ENCODE measurements at places on chromosomes 6 and 20.

GRCh38 chr20:34848597-34848996, 23.1 kb upstream of the NCOA6 start:
- no peak for DNase-seq

- no peak for DNase-seq
These were observed 73.0 kb downstream of the UST start for GRCh38 chr6:148819852-148820251.

GRCh38 chr6:89410788-89411144, 1.3 kb downstream of the RRAGD start:
- no peak for DNase-seq

- no peak for DNase-seq
These were observed 381.6 kb downstream of the LAMA2 start for GRCh38 chr6:129264480-129265045.

GRCh38 chr6:75603106-75603420, 1.4 kb downstream of the SENP6 start:
- no peak for DNase-seq

DNA sequence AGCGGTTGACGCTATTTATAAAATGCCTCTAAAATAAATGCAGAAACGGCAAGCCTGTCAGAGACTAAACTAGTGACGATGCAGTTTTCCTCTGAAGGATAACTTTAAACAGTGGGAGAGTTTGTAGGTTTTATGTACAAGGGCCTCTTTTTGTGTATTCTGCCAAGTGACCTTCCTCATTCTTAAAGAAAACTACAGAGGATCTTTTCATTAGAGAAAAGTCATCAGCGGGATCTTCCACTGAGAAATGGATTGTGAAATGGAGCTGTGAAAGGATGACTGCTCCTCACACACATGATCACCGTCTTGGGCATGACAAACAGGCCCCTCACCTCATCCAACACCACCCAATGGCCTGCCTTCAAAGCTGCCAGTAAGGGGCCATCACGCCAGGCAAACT, 89.0 kb upstream of the LYRM2 start:
- DNase-seq = no peak

GRCh38 chr6:8017705-8018104, 46.5 kb downstream of the BLOC1S5 start:
- DNase-seq = no peak

DNA sequence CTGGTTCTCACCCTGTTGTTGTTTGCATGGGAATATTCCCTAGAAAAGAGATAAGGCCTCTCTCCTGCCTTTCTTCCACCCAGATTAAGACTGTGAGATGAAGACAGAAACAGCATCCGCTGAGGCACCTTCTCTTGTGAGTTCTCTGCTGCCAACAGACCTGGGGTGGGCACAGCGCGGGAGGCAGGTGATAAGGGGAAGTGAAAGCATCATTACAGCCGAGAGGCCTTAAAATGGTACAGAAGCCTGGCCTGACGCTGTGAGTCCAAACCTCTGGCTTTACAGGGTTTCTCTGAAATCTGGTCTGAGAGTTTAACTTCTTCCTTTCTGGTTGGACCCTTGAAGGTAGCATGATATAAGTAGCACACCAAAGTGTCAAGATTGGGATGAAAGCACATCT, 21.0 kb upstream of the IYD start:
- DNase-seq = no peak

- peak; percentile 23 for DNase-seq
These were observed 14.2 kb downstream of the FIG4 start for GRCh38 chr6:109705258-109705657.

- no peak for DNase-seq
These were observed 125.4 kb downstream of the OPRM1 start for GRCh38 chr6:154164397-154164796.

DNA sequence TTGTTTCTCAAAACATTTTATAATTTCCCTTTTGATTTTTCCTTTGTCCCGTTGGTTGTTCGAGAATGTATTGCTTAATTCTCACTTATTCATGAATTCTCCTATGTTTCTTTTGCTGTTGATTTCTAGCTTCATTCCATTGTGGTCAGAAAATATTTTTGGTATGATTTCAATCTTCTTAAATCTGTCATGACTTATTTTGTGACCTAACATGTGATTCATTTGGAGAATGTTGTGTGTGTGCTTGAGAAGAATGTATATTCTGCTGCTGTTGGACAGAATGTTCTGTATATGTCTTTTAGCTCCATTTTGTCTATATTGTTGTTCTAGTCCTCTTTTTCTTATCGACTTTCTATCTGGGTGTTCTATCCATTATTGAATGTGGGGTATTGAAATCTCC, 286.2 kb upstream of the RNF217 start:
- no peak for DNase-seq

DNA sequence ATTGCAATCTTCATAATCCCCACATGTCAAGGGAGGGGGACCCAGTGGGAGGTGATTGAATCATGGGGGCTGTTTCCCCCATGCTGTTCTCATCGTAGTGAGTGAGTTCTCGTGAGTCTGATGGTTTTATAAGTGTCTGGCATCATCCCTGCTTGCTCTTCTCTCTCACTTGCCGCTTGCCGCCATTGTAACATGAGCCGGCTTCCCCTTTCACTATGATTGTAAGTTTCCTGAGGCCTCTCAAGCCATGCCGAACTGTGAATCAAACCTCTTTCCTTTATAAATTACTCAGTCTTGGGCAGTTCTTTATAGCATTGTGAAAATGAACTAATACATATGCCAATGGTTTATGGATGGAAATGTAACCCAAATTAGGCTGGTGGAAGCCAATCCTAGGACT, 109.4 kb upstream of the AKAP12 start:
- DNase-seq = no peak

- no peak for DNase-seq
These were observed 71.6 kb downstream of the BANF2 start for GRCh38 chr20:17771206-17772004.

DNA sequence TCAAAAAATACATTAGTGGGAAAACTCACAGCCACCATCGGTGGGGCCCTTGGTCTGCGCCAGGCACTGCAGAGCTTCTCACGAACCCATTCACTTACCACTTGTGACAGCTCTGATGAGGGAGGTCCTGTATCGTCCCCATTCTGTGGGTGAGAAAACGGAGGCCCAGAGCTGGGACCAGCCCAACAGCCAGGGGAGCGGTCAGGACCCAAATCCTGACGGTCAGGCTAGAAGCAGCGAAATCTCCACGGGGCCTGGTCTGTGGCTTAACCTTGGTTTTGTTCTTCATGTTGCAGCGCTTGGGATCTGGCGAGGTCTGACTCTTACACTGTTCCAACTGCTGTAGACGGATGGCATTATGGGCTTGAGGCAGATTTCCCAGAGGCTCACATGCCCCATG, 7.7 kb upstream of the VSX1 start:
- DNase-seq = no peak

DNA sequence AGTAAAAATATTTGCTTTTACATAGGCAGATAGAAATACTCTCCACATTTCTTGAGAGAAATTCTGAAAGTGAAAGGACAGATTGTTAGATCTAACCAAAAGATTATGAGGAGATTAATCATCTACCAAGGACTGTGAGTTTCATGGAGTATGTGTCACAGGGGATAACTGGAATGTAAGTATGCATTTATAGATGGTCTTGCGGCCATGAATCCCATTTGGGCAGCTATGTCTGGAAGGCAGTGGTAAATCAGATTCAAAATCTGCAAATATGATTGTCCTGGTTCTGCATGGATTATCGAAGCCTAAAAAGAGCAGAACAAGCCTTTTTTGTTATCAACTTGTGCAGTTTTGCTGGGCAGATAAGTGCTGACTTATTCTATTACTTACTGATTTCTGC, 293.8 kb downstream of the RFPL4B start:
- no peak for DNase-seq

- no peak for DNase-seq
These were observed 290.0 kb downstream of the PTPRK start for GRCh38 chr6:128230267-128230989.

DNA sequence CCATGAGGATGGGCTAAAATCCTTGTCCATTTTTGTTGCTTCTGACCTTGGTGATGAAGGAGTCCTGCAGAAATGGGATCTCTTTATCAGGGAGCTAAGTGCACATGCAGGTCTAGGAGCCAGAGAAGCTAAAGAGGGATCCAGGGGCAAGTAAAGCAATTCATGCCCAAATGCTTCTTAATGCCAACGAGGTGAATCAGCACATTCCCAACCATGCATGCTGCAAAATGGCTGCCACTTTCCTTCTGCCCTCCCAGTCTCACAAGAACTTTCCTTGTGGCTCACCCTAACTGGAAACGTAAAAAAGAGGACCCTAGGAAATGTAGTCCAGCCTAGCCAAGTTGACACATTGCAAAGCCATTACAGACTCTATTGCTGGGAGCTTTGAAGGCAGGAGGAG, 298.4 kb downstream of the MAFB start:
- no peak for DNase-seq

- DNase-seq = peak; percentile 61
These were observed 580 bp downstream of the VEGFA start for GRCh38 chr6:43770372-43771209.

- no peak for DNase-seq
These were observed 27.0 kb upstream of the SLC22A2 start for GRCh38 chr6:160285541-160286105.

DNA sequence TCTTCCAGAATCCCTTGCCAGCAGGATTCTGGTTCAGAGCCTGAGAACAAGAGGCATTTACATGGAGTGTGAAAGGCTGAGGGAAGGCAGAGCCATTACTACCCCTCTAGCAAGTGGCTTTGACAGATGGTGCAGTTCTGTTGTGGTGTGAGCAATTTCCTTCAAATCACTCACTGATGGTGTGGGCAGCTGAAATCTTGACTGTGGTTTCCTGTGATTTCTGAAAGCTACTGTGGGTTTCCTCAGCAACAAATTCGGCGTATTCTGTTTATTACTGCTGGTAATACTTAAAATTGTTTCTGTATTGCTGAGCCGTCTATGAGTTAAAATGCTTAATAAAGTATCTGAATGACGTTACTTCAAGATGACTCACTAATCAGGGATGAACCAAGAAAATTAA, 181.5 kb upstream of the TCF21 start:
- DNase-seq = no peak

DNA sequence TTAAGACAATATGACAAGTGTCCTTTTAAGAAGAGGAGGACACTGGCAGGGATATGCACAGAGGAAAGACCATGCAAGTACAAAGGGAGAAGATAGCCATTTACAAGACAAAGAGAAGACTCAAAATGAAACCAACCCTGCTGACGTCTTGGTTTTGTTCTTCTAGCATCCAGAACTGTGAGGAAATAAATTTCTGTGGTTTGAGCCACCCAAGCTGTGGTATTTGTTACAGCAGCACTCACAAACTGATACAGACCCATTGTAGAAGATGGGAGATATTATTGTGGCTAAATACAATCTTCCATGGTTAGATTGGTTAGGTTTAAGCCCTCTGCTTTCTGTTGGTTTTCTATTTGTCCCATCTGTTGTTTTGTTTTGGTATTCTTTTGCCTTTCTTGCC, 88.6 kb upstream of the SLC35F1 start:
- DNase-seq = no peak

- no peak for DNase-seq
These were observed 113.9 kb upstream of the ZNF217 start for GRCh38 chr20:53707371-53708055.

DNA sequence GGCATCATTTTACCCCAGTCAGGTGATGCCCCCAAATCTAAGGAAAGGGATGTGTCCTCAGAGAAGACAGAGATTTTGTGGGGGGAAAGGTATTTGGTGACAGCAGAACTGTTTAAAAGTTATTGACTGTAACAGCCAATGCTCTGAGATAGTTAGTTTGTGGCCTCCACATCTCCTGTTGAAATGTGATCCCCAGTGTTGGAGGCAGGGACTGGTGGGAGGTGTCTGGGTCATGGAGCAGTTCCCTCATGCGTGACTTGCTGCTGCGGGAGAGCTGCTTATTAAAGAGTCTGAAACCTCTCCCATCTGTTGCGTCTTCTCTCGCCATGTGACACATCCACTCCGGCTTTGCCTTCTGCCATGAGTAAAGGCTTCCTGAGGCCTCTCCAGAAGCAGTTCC, 282.8 kb upstream of the FOXQ1 start:
- DNase-seq = no peak

DNA sequence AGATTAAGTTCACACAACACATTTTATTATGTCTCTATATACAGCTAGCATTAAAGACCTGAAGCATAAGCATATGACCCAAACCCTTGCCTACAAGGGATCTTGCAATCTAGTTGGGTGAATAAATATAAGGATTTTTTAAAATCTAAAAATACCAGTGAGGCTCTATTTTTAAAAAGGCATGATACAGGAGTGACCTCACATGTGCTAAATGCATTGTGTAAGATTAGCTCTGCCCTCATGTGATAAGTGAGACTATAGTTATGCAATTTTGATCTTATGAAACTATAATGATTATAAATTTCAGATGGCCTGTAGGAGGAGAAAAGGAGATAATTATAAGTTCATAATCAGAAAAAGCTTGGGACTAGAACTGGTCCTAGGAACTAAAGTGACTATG, 451.0 kb upstream of the MAN1A1 start:
- DNase-seq = no peak

- no peak for DNase-seq
These were observed 51.3 kb upstream of the REV3L start for GRCh38 chr6:111534231-111534751.

DNA sequence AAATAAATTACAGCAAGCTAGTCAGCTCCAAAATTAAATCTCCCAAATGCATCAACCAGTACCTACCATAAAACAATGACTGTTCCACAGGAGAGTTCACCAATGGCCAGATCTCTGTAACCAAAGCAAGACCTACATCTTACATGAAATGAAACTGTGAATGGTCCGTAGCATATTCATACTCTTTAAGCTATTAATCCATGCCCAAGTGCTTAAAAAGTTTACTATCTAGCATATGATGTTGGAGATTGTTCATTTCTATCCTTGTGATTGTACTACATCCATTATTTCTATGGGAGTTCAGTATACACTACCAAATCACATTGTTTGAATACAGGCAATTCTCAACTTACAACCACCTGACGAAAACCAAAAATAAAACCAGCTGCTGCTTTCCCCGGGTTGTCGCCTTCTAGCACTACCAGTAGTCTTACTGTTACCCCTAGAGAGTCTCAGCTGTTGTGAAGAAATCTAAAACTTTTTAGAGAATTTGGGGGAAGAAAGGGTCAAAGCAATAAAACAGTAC, 38.0 kb downstream of the HIVEP2 start:
- no peak for DNase-seq

- DNase-seq = no peak
These were observed 9.5 kb downstream of the NKX2-2 start for GRCh38 chr20:21504323-21504722.

- no peak for DNase-seq
These were observed 3.6 kb downstream of the CYP39A1 start for GRCh38 chr6:46648869-46649492.

DNA sequence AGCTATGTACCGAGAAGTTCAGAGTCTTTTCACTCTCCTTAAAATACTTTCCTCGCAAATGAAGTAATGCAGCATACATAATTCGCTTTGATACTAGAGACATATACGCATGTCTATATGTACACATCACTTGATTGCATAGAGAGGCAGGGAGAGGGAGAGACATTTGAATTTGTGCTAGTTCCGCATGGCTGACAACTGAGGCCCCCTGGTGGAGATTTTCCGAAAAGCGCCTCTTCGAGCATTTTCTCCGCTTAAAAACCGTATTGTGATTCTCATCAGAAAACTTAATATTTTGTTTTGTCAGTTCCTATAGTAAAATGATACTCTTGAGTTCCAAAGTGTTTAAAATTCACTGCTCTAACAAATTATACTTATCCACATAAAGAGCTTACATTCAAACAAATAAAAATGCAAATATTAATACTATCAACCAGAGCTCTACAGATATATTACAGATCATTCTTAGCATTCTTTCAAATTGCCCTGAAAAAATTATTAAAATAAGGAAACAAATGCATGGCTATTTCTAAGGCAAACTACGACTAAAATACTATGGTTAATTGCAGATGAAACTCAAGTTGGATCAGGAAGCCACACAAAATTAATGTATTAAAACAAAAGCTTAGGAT, 637 bp downstream of the MYLK4 start:
- no peak for DNase-seq
